Frontal cortex (tissue), 4 donors: ENCODE measurements at places on chromosomes 2 and 18. TPM values are rescaled to one million over a fixed set of nuclear protein-coding genes. Genes with fewer than 3 reads are reported as not detected.

DNA sequence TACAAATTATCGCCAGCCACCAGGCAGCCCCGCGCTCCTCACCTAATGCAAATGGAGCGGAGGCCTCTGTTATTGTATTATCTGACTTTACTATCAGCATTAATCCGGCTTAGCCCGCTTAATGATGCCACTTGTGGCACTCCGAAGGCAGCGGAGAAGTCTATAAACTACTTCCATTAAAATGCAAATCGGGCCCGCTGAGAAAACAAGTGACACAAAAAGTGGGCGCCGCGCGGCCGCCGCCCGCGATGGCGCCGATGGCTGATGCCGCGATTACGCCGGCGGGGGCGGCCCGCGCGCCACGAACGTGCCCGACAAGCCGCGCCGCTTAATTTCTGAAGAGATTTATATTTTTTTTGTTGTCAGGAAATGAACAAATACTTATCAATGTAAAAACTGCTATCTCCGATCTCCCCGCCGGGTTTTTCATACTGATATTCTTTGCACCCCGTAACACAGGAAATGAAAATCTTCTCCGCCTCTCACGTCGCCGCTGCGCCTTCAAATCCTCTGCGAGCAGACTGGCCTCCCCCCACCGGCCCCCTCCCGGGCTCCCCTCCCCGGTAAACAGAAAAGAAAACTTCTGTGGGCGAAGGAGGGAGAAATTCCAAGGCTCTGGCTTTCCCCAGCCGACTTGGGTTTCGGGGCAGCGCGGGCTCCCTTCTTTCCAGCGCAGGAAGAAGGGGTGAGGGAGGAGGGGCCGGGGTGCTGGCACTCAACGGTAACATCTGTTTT is 221.8 kb downstream of the INSIG2 start:
- peak; percentile 62 for DNase-seq

DNA sequence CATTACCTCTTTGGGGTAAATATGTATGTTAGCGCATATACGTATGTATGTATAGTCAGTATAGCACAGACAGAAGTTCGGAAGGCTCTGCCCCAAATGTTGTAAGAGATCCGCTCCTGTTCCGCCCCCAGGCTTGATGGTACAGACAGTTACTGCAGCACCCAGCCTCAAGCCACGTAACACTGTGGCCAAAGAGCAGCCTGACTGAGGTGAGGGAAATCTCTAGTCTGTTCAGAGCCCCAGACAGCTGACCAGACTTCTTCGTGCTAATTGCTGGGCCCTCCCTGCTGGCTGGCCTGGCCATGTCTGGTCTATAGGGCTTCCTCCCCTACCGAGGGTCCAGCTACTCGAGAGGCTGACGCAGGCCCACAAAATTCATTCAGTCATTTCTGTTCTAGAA is 7.8 kb downstream of the CRACDL start:
- DNase-seq = no peak

GRCh38 chr2:189225032-189225431 is 45.5 kb upstream of the COL5A2 start:
- no peak for DNase-seq

- DNase-seq = no peak
Observed at GRCh38 chr18:28088477-28088876, 88.5 kb downstream of the CDH2 start.

DNA sequence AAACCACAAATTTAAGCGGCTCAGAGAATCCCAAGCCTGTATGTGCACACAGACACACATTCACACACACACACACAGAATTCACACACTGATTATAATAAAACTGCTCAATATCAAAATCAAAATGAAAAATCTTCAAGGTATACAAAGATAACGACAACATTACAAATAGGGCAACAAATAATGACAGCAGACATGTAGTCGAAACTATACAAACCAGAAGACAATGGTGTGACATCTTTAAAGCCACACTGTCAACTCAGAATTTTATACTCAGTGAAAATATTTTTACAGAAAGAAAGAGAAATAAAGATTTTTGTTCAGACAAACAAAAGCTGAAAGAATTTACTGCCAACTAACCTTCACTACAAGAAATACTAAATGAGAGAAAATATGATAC is 333.4 kb downstream of the INSIG2 start:
- DNase-seq = no peak

Gene DNAJC5G
- not detected for total RNA-seq

Gene RTTN
- 29.3 TPM for total RNA-seq

Gene CDH2
- 215 TPM for total RNA-seq

DNA sequence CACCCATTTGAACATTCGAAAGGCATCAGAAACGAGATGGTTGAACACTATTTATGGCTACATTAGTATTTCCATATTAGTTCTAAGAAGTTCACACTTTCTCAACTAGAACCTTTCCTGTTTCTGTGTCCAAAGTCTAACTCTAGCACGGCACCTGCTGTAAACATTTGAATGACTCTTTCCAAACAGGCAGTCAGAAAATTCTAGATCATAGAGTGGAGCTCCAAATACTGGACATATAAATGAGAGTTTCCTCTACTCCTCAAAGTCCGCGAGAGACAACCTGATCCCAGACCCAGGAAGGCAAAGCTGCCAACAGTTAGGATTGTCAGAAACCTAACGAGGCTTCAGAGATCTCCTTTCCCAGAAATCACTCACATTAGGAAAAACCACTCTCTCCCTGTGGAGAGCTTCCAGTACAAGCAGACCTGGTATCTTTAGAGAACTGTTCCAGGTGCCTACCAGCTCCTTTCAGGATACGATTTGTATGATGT is 10.6 kb downstream of the RND3 start:
- DNase-seq = no peak

DNA sequence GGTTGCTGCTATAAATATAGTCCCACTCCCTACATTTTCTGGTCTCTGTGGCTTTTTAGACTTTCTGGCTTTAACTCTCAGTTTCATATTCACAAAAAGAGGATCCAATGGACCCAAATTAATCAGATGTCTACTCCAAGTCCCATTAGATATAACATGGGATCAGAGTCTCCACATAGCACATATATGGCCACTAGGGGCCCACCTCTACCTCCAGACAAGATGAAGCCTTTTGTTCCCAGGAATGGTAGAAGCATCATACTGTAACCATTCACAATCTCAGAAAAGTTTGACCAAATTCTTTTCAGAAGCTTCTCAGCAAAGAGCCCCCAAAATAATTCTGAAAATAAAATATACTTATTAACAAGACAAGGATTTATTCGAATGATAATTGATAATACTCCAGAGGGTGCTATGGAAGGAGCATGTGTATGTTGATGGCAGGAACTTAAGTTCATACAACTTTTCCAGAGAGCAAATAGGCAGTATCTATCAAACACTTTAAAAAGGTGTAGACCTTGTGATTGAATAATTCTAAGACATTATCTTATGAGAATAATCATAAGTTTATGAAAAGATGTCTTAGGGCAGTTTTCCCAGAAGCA is 382.3 kb upstream of the CRIM1 start:
- no peak for DNase-seq

DNA sequence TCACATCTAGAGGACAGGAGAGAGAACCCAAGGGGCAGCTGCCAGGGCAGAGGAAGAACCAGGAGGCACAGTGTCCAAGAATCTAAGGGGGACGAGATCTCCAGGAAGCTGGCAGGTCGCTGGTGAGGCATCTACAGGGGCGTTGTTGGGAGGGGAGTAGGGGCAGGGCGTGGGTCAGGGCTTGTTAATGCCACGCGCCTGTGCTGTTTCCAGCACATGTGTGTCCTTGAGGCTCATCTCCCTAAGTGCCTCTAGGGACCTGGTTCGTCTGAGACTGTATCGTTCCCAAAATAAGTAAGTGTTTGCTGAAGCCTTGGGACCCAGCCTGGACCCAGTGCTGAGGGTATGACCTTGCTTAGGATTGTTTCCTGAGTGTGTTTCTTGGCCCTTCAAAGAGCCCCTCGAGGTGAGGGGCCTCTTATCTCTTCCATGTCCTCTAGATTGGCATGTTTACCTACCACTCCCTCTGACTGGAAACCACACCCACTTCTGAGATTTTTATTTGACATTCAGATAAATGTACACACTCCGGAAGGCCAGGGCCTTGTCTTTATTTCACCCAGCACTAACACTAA is 22.2 kb downstream of the HK2 start:
- DNase-seq = no peak

DNA sequence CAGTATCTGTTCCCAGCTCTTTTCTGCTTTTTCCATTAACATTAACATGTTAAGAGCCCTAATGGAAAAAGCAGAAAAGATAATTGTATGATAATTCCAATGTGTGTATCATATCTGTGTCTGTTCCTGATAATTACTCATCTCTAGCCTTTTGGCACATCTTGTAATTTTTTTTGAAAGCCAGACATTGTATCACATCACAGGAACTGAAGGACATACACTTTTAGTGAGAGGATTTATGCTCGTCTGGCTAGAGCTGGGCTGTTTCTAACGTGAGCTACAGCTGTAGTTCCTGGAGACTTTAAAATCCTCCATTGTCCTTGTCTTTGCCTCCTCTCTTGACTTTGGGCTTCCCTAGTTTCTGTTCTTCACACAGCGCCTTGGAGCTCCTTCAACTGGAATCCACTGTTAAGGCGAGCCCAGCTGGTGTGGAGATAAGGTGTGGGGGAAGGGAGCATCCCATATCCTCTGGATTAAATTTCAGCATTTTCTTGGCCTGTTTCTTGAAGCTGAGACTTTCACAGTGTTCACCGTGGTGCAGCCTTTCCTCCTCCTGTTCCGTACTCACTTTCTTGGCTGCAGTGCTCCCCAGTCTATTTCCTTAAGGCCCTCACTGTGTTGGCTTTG is 211.5 kb downstream of the GALR1 start:
- DNase-seq = no peak

- DNase-seq = no peak
Observed at GRCh38 chr2:227455200-227455599, 16.8 kb upstream of the AGFG1 start.

Gene KCNG3
- 1.2 TPM for total RNA-seq

DNA sequence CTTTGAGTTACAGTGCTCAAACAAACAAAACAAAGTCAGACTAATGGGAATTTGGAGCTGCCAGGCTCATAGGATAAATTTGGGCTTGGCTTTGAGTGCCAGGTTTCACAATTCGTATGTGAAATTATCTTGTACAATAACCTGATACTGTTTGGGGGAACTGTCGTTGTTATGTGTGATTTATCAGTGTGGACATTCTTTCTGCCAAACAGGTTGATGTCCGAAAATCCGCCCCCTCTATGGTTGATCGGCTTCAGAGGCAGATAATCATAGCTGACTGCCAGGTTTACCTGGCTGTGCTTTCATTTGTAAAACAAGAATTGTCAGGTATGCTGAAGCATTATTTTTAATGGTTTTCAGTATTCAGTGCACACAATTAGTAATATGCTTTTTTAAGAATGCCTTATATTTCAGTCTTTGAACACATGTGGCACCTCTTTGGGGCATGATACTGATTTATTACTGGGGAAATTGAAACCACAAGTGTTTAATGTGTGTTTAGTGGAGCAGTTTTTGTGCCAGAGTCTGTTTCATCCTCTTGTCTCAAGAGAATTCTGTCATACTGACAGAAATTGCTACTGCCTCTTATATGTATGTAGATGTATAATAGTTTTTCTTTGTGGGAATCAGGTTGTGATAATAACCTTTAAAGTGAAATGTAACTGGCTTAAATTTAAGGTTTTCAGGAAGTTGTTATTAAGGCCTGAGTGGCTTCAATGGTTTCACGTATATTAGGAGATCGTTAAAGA is 54.6 kb downstream of the TTC39C start:
- no peak for DNase-seq

Gene PROM2
- 0.82 TPM for total RNA-seq

DNA sequence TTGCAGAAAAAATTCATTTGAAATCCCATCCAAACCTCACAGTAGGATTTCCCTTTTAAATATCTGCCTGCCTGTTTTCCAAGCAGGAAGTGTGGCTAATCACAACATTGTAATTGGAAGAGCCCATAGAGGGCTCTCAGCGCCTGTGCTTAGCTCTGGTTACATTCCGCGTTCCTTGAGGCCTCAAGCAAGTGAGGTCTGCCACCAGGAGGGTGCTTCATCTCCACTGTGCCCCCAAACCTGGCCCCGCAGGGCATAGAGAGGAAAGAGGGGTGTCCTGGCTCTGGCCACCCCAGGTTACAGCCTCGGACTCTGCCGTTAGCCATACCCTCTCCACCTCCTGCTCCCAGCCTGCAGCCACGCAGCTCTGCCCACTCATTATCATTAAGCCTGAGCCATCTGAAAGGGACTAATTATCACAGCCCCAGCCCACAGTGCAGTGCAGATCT is 214.8 kb downstream of the SP3 start:
- DNase-seq = no peak
